ENCODE measurements at places on chromosomes 16 and 17.
A peak's percentile ranks its signal among the peaks of the same experiment; 100 is the strongest.

GRCh38 chr17:258906-259305 is 77.5 kb upstream of the DOC2B start:
- no peak for DNase-seq

DNA sequence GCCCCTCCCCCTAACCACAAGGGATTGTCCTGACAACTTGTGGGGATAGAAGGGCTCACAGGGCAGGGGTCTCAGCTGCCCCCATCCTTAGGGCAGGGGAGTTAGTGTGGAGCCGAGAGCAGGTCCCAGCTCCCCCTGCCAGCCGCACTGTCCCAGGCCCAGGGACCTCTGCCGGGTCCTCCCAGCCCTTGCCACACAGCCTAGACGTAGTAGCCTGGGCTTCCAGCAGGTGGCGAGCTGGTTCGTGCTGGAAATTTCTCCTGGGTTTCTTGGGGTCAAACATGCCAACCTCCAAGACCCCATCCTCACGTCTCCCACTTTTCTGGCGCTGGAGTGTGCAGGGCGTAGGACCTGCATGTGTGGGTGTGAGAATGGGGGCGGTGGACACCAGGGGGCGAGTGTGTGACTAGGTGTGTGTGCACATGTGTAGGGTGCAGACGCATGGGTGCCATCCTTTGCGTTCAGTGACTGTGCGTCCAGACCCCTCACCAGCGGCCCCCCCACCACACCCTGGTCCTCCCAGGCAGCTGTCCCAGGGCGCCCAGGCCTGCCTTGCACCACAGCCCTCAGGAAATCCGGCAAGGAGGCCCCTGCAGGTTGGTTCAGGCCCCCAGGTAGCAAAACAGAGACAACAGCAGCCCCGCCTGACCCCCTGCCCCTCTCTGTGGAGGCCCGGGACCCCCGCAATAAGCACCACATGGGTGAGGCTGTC is 29.5 kb downstream of the SBK1 start:
- peak; percentile 41 for DNase-seq

DNA sequence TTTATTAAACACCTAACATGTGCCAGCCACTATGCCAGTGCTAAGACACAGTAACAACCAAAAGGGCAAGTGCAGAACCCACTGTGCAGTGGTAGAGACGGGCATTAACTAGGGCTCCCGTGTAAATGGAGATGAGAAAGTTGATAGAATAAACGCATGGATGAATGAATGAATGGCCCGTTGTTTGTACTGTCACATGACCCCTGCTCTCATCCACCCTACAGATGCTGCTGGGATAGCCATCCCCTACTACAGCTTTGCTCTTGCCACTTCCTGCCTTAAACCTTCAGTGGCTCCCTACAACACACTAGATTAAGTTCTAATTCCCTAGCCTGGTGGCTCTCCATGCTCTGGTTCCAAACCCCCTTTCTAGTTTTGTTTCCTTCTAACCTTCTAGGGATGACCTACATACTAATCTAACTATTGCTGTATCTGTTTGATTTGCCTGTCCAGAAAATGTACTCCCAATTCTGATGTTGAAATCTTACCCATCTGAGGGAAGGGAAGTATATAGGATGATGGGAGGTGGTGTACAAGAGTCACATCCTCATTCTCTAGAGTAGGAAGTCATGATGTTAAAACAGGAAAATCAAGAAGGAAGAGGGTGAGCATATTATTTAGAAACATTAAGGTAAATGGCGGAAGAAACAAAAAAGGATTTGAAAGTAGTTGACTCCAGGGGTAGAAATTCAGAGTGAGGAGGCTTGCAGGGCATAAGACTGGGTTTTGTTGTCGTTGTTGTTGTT is 11.4 kb upstream of the TNRC6C start:
- DNase-seq, result no peak

DNA sequence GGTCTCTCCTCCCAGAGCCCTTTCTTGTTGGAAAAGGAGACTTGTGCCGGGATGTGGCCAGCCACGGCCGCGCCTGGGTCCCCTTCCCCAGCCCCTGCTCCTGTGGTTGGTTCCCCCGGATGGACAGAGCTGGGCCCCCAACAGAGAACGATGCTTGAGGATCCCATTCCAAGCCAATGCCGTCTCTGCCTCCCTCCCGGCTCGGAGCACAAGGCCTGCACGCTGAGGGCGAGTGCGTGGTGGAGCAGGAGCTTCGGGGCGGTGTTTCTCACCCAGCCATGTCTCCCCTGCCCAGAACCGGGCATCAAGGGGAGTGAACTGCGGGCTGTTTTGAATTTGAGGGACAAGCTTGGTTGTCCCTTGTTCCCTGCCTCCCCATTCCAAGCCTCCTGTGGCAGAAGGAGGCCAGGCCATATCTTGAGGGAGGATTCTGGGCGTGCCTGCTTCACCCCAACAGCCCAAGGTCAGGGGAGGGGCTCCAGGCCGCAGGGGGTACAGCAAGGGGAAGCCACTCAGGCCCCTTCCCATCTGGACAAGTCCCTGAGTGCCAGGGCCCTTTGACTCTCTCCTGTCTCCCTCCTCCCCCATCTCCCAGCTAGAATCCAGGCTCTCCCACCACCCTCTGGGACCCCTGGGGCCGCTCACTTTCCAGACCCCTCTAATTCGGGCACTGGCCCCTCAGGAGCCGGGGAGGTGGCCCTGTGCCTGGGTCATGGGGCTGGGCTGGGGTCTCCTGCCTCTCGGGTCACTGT is 43.6 kb downstream of the SOCS3 start:
- DNase-seq, result no peak

DNA sequence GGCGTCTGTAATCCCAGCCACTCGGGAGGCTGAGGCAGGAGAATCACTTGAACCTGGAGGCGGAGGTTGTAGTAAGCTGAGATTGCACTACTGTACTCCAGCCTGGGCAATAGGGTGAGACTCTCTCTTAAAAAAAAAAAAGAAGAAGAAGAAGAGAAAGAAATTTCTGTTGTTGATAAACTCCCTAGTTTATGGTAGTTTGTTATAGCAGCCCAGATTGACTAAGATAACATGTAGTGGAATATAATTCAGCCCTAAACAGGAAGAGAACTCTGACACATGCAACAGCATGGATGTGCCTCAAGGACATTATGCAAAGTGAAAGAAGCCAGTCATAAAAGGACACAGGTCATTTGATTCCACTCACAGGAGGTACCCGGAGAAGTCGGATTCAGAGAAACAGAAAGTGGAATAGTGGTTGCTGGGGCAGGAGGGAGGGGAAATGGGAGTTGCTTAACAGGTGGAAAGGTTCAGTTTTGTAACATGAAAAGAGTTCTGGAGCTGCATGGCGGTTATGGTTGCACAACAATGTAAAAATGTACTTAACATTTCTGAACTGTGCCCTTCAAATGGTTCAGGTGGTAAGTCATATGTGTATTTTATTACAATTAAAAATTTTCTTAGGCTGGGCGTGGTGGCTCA is 26.0 kb upstream of the PRM1 start:
- DNase-seq, result no peak

DNA sequence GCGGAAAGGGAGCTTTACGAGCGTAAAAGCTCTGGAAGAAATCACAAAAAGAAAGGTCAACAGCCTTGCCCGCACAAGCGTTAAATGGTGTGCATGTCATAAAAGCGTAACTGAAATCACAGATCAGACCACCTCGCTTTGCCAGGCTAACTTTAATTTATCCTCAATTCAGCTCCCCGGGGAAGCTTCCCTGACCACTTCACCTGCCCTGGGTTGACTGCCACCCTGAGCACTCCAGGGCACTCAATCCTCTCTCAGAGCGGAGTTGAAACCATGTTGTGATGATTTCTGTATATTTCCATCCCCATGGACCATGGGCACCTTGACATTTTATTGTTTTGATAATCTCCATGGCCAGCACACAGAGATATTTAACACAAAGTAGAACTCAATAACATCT is 16.1 kb upstream of the NAGS start:
- no peak for DNase-seq
